ENCODE measurements at places on chromosomes 7 and 10.
A peak's percentile ranks its signal among the peaks of the same experiment; 100 is the strongest.

- H3K27ac ChIP-seq: no peak overlapping the region
- no peaks in the 10 kb centered on the region for H3K27me3 ChIP-seq
- H3K4me1 ChIP-seq: peaks cover 14% of the 10 kb centered on the region
- H3K36me3 ChIP-seq: peaks cover 49% of the 10 kb centered on the region
Measured at GRCh38 chr7:44568771-44569560, 4.7 kb downstream of the DDX56 start.

GRCh38 chr10:26410356-26410755 is 27.8 kb upstream of the APBB1IP start:
- DNase-seq: no peak
- no peak overlapping the region for H3K27ac ChIP-seq
- H3K27me3 ChIP-seq: peaks cover 5% of the 10 kb centered on the region
- no peak overlapping the region for H3K4me3 ChIP-seq
- no peaks in the 10 kb centered on the region for H3K36me3 ChIP-seq

DNA sequence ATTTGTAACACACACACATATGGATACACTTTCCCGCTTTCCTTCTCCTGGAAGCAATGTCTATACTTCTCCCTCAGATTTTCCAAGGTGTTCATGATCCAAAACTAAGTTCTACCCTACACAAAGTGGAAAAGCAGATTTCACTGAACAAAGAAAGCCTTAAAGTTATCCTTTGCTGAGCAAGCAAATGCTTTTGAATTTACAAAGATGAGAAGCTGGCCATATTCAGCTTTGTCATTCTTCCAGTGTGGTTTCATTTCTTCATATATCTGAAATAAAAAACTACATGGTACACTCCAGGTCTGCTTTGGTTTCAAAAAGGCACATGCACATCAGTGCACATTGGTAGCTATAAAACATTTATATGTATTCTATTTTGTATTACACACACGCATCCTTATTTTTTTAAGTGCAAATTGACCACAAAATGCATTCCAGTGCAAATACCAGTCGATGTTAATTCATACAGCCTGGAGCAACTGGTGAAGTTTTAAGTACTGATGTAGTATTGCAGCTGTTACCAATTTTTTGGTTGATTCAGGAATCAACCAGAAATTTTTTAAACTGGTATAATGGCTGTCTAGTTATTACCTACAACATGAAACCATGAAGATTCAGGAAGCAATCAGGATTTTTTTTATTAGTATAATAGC is 65.5 kb upstream of the SRPK2 start:
- peak overlapping the region; percentile 32 for H3K27ac ChIP-seq
- no peak for DNase-seq
- no peak overlapping the region for H3K4me3 ChIP-seq
- H3K36me3 ChIP-seq: peaks cover 10% of the 10 kb centered on the region
- H3K27me3 ChIP-seq: no peaks in the 10 kb centered on the region

GRCh38 chr10:905503-905902 is 26.0 kb downstream of the LARP4B start:
- H3K4me3 ChIP-seq: no peak overlapping the region
- no peak for DNase-seq
- H3K27ac ChIP-seq: no peak overlapping the region
- peaks cover 2% of the 10 kb centered on the region for H3K36me3 ChIP-seq
- no peaks in the 10 kb centered on the region for H3K27me3 ChIP-seq

DNA sequence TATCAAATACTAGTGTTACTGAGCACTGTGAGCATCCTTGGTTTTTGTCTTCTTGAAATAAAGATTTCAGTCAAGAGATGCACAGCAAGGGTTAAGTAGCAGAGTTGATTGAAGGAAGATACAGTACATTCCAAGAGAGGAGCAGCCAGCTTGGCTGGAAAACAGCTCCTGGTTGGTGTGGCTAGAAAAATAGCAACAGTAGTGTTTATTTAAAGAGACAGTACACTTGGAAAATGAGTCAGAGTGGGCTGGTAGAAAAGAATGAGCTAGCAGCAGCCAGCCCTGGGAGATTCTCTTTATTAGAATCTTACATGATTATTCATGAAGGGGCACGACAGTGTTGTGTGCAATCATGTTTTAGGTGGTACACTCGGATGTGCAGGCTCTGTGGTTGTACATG is 1016.4 kb upstream of the SORCS1 start:
- no peaks in the 10 kb centered on the region for H3K36me3 ChIP-seq
- no peaks in the 10 kb centered on the region for H3K27me3 ChIP-seq
- H3K4me3 ChIP-seq: no peak overlapping the region
- no peaks in the 10 kb centered on the region for H3K4me1 ChIP-seq
- no peak for DNase-seq
